Tongue (tissue), 3 donors: ENCODE measurements at places on chromosomes 4 and X. TPM values are rescaled to one million over a fixed set of nuclear protein-coding genes. Genes with fewer than 3 reads are reported as not detected.

Gene FGG
- not detected for total RNA-seq

Gene SSX2B
- total RNA-seq = not detected

Gene CCDC120
- 2.7 TPM for total RNA-seq

Gene MAP3K15
- 0.41 TPM for total RNA-seq

Gene TSPAN7
- total RNA-seq = 37.8 TPM

Gene ARSJ
- total RNA-seq = 9.5 TPM

Gene IL1RAPL1
- total RNA-seq = 4.8 TPM

Gene GAGE12E
- not detected for total RNA-seq

Gene HTT-AS
- not detected for total RNA-seq

Gene EXOC1L
- not detected for total RNA-seq

Gene KLHL34
- total RNA-seq = 3.4 TPM

Gene EMCN
- 25.1 TPM for total RNA-seq

Gene NPY1R
- total RNA-seq = 6.3 TPM

Gene GLRA3
- total RNA-seq = not detected

Gene GLOD5
- not detected for total RNA-seq

Gene NUP62CL
- total RNA-seq = 1.1 TPM

Gene DCAF12L1
- total RNA-seq = 1.9 TPM

Gene RTL5
- total RNA-seq = 7.3 TPM

Gene VCX
- total RNA-seq = not detected

Gene KLF3
- 34.4 TPM for total RNA-seq
